SK-N-SH (cell line): ENCODE measurements at places on chromosomes 1 and 21. TPM values are rescaled to one million over a fixed set of nuclear protein-coding genes. Genes with fewer than 3 reads are reported as not detected.

DNA sequence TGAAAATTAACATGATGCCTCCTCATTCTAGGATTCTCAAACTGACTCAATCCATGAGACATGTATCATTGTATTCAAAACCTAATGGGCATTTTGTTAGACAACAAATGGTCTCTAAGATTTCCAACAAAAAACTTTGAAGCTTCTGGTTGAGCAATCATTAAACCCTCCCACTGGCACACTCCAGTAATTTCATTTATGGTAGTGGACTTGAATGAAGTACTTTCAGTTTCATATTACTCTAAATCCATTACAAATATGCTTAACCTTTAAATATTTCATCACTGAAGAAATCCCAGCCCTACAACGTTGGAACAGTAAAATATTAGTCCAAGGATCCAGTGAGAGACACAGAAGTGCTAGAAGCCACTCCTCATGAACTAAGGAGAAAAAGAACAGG is 43.5 kb downstream of the GBP6 start:
- no peaks in the 10 kb centered on the region for H3K4me1 ChIP-seq
- no peak overlapping the region; the same call in 1 of the 2 replicates for H3K4me3 ChIP-seq
- H3K27ac ChIP-seq: no peak overlapping the region
- no peaks in the 10 kb centered on the region for H3K27me3 ChIP-seq
- no peaks in the 10 kb centered on the region for H3K36me3 ChIP-seq
- no peak for DNase-seq

- H3K4me1 ChIP-seq: no peaks in the 10 kb centered on the region
- H3K27me3 ChIP-seq: peaks cover 53% of the 10 kb centered on the region
- no peak overlapping the region for H3K27ac ChIP-seq
- peak overlapping the region; percentile 41; the same call in 1 of the 2 replicates for H3K4me3 ChIP-seq
Observed at GRCh38 chr1:143661418-143662101, 310.2 kb downstream of the FAM72C start.

GRCh38 chr1:80929868-80930508 is 870.7 kb upstream of the ADGRL2 start:
- no peak overlapping the region for H3K27ac ChIP-seq
- no peaks in the 10 kb centered on the region for H3K27me3 ChIP-seq
- no peaks in the 10 kb centered on the region for H3K36me3 ChIP-seq
- no peak overlapping the region for H3K4me3 ChIP-seq

- no peak within 1 kb of the TSS for H3K27ac ChIP-seq
- no peaks in the 10 kb centered on the region for H3K4me1 ChIP-seq
- H3K4me3 ChIP-seq: no peak within 1 kb of the TSS
- DNase-seq: no peak
- no peaks in the 10 kb centered on the region for H3K27me3 ChIP-seq
Observed at GRCh38 chr1:68449901-68450300, at the start of gene RPE65. RPE65 (minus strand) TSS chr1:68449954; CDS start chr1:68449905, 49 bp downstream.

- H3K36me3 ChIP-seq: peaks cover 8% of the 10 kb centered on the region; the same call in 1 of the 2 replicates
- no peaks in the 10 kb centered on the region for H3K27me3 ChIP-seq
- peaks cover 28% of the 10 kb centered on the region; the same call in 1 of the 2 replicates for H3K4me1 ChIP-seq
- no peak overlapping the region for H3K4me3 ChIP-seq
- no peak for DNase-seq
- no peak overlapping the region for H3K27ac ChIP-seq
Observed at GRCh38 chr1:1371364-1371745, 3.7 kb downstream of the AURKAIP1 start.

- H3K36me3 ChIP-seq: no peaks in the 10 kb centered on the region
- no peak overlapping the region for H3K4me3 ChIP-seq
- no peak for DNase-seq
- no peaks in the 10 kb centered on the region for H3K27me3 ChIP-seq
- H3K4me1 ChIP-seq: no peaks in the 10 kb centered on the region
- no peak overlapping the region for H3K27ac ChIP-seq
Observed at GRCh38 chr1:167013108-167013929, 24.2 kb downstream of the MAEL start.

GRCh38 chr1:49098866-49099265 is 322.2 kb upstream of the BEND5 start:
- H3K27ac ChIP-seq: no peak overlapping the region
- no peak overlapping the region for H3K4me3 ChIP-seq
- no peaks in the 10 kb centered on the region for H3K4me1 ChIP-seq
- no peak for DNase-seq
- no peaks in the 10 kb centered on the region for H3K36me3 ChIP-seq
- H3K27me3 ChIP-seq: no peaks in the 10 kb centered on the region

- H3K4me3 ChIP-seq: no peak overlapping the region
- DNase-seq: no peak
- no peaks in the 10 kb centered on the region for H3K36me3 ChIP-seq
- peaks cover 9% of the 10 kb centered on the region; the same call in 1 of the 2 replicates for H3K27me3 ChIP-seq
Observed at GRCh38 chr1:115757326-115757725, 11.2 kb downstream of the CASQ2 start.

DNA sequence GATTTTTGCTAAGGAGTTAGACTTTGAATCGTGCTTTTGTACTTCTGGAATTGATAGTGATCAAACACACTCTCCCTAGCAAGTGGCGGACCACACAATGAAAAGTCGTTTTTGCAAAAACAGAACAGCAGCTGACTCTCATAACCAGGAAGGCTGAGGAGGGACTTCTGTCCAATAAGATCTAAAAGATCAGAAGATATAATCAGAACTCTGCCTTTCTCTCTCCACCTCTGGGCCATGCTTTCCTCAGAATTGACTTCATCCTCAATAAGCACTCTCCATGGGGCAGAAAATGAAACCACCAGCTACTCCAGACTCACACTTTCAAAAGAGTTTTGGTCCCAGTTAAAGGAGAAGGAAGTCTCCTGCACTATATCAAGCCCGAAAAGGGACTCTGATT is 55.3 kb upstream of the SAMD13 start:
- H3K27ac ChIP-seq: no peak overlapping the region
- H3K27me3 ChIP-seq: no peaks in the 10 kb centered on the region
- H3K4me3 ChIP-seq: no peak overlapping the region

GRCh38 chr1:1599030-1599934 is 653 bp downstream of the FNDC10 start:
- H3K4me3 ChIP-seq: peak overlapping the region; percentile 9; the same call in 1 of the 2 replicates
- H3K27me3 ChIP-seq: no peaks in the 10 kb centered on the region
- peak; percentile 88 for DNase-seq
- H3K36me3 ChIP-seq: no peaks in the 10 kb centered on the region

DNA sequence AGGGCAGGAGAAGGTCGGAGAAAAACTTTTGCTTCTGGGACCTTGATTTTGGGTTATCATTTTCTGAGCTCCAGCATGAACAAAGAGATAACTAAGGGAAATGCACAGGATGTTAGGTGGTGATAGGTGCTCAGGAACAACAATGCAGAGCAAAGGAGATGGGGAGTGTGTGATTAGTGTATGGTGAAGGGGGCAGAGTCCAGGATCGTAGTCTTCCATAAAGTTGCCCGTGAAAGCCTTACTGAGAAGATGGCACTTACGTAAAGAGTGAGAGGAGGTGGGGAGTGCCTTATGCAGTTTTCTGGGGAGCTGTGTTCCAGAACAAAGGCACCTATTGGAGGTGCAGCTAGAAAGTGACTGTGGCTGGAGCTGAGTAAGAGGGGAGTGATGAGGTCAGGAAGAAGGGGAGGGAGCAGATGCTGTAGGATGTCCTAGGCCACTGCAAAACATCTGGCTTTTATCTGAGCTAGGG is 11.6 kb downstream of the KCNK1 start:
- H3K36me3 ChIP-seq: no peaks in the 10 kb centered on the region; the same call in 1 of the 2 replicates
- no peak overlapping the region for H3K4me3 ChIP-seq
- H3K27ac ChIP-seq: no peak overlapping the region
- no peaks in the 10 kb centered on the region for H3K4me1 ChIP-seq

GRCh38 chr1:203444171-203444576 is 31.4 kb upstream of the PRELP start:
- H3K4me3 ChIP-seq: no peak overlapping the region
- no peak for DNase-seq
- H3K36me3 ChIP-seq: no peaks in the 10 kb centered on the region
- H3K27ac ChIP-seq: no peak overlapping the region

GRCh38 chr1:204782118-204782700 is 88.5 kb upstream of the NFASC start:
- no peak overlapping the region for H3K4me3 ChIP-seq
- DNase-seq: no peak
- H3K27me3 ChIP-seq: 0 out of 2 replicates have a peak, but pooled peaks cover 7% of the 10 kb centered on the region
- no peaks in the 10 kb centered on the region for H3K36me3 ChIP-seq
- no peak overlapping the region for H3K27ac ChIP-seq

DNA sequence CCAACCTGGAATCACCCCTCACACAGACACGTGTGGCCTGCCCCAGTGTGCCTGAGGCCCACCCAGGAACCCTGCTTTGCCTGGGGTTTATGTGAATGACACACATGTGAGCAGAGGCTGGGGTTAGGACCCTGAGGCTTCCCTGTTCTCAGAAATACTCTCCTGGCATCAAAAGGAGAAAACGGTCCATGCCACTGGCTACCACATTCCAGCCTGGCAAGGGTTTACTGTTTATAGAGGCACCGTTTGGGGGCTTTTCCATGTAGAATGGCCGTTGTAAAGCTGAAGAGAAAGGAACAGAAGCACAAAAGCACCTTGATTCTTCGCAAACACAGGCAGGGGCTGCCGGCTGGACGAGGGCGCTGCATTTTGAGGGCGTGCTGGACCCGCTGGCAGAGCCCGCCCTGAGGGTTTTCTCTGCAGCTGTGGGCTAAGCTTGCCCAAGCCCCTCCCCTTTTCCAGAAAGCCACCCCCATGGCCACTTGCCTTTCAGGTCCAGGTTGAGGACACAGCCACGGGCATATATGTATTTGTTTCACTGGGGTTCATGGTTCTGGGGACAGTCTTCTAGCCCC is 13.0 kb downstream of the TFF3 start:
- peak; percentile 57 for DNase-seq
- H3K27ac ChIP-seq: no peak overlapping the region
- H3K4me3 ChIP-seq: no peak overlapping the region
- H3K36me3 ChIP-seq: no peaks in the 10 kb centered on the region
- no peaks in the 10 kb centered on the region for H3K4me1 ChIP-seq

DNA sequence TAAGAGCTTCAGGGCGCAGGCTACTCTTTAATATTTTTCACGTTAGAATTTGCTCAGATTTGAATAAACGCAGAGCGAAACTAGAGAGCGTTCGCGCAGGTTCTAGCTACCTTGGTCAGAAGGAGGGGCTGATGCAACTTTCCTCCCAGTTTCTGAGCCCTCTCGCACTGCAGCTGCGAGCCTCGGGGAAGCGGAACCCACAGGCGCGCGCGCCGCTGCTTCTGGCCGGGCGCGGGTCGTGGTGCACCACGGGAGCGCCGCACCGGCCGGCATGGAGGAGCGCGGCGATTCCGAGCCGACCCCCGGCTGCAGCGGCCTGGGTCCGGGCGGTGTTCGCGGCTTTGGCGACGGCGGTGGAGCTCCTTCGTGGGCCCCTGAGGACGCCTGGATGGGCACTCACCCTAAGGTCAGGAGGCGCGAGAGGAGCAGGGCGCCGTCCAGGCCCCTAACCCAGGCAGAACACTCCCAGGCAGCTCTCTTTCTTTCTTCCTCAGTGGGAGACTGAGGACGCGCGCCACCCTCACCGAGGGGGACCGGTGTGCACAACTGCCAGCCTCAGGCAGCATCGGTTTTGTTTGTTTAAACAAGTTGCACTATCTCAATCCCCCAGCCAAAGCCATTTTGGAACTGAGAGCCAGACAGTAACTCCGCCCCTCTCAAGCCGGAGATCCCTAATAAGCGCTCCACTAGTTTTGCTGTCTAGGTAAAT is at the start of gene TSEN15:
TSS of gene TSEN15 (plus strand) at position 246 of the 709 bp plus-strand sequence. CDS start at position 272, 26 bp downstream.
- DNase-seq: peak; percentile 86
- peaks cover 20% of the 10 kb centered on the region for H3K4me1 ChIP-seq
- peaks cover 16% of the 10 kb centered on the region for H3K36me3 ChIP-seq
- no peaks in the 10 kb centered on the region for H3K27me3 ChIP-seq
- H3K4me3 ChIP-seq: peak within 1 kb of the TSS; percentile 94

DNA sequence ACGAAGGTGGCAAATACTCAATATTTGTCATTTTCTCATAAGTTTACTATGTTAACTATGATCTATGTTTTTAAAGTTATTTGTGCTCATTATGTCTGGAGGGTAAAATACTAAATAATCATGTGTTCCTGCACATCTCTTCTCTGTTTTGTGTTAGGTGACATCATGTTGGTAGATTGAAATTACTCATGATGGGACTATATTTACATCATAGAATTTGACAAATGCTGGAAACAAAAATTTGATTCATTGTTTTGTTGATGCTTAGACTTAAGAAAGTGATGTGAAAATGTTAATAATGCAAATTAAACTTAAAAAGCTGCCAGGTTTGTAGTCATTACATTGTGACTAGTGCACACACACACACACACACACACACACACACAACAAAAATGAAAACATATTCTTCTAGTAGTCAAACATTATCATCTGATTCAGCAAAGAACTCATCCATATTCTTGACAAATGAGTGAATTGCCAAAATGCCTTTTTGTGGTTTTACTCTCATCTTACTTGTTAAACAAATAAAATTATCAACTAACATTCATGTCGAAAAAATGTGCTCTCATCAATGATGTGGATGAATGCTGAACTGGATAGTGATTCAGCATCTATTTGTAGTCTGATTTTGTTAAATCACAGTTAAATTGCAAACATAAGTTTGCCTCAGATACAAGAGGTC is 870.7 kb downstream of the BRINP3 start:
- no peak overlapping the region for H3K4me3 ChIP-seq
- no peak for DNase-seq
- no peak overlapping the region for H3K27ac ChIP-seq
- H3K27me3 ChIP-seq: no peaks in the 10 kb centered on the region
- no peaks in the 10 kb centered on the region; the same call in 1 of the 2 replicates for H3K4me1 ChIP-seq

- no peak overlapping the region for H3K27ac ChIP-seq
- no peak overlapping the region for H3K4me3 ChIP-seq
- H3K36me3 ChIP-seq: no peaks in the 10 kb centered on the region
- no peak for DNase-seq
- H3K27me3 ChIP-seq: no peaks in the 10 kb centered on the region
Observed at GRCh38 chr21:28580585-28580984, 412.1 kb downstream of the LTN1 start.

- no peaks in the 10 kb centered on the region for H3K27me3 ChIP-seq
- no peaks in the 10 kb centered on the region for H3K4me1 ChIP-seq
- H3K27ac ChIP-seq: no peak overlapping the region
- H3K36me3 ChIP-seq: no peaks in the 10 kb centered on the region
- DNase-seq: no peak
- H3K4me3 ChIP-seq: no peak overlapping the region
Observed at GRCh38 chr1:72006092-72006491, 276.2 kb downstream of the NEGR1 start.

GRCh38 chr1:59345221-59345620 is 48.3 kb downstream of the FGGY start:
- H3K4me1 ChIP-seq: no peaks in the 10 kb centered on the region; the same call in 1 of the 2 replicates
- no peaks in the 10 kb centered on the region for H3K36me3 ChIP-seq
- H3K27ac ChIP-seq: no peak overlapping the region
- H3K27me3 ChIP-seq: no peaks in the 10 kb centered on the region

The GBP2 gene
- 8.7 and 10.2 TPM in 2 replicates for polyA plus RNA-seq

The AMY1A gene
- not detected in 2 replicates for polyA plus RNA-seq

The CFHR5 gene
- polyA plus RNA-seq: not detected in 2 replicates

The ITPKB gene
- 1.8 and 2.4 TPM in 2 replicates for polyA plus RNA-seq

The GJB3 gene
- polyA plus RNA-seq: not detected in 2 replicates

The NCAM2 gene
- 2.1 and 4.1 TPM in 2 replicates for polyA plus RNA-seq

The CNKSR1 gene
- 0.49 and 0.58 TPM in 2 replicates for polyA plus RNA-seq

The FNDC10 gene
- polyA plus RNA-seq: 4.8 and 6.7 TPM in 2 replicates

The LCE1A gene
- not detected in 2 replicates for polyA plus RNA-seq

The NHLH1 gene
- polyA plus RNA-seq: 0.16 and 0.18 TPM in 2 replicates
